Tongue (tissue), 3 donors: ENCODE measurements at places on chromosomes 1 and 21.
A peak's percentile ranks its signal among the peaks of the same experiment; 100 is the strongest.

DNA sequence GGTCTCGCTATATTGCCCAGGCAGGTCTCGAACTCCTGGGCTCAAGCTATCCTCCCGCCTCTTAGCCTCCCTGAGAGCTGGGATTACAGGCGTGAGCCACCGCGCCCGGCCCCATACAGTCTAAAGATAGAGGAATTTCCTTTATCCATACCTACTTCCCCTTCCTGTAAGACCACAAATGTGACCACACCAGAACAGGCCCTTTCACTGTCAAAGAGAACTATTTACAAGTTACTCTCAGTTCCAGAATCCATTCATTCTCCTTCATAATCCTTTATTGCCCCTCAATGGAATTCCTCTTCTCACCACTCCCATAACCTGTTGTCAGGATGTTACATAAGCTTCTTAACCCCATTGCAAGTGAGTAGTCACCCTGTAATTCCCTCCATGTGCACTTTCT is 26.3 kb upstream of the SLC5A9 start:
- no peak for DNase-seq

- DNase-seq, result no peak
Measured at GRCh38 chr21:45655124-45655523, 11.6 kb downstream of the PCBP3 start.

DNA sequence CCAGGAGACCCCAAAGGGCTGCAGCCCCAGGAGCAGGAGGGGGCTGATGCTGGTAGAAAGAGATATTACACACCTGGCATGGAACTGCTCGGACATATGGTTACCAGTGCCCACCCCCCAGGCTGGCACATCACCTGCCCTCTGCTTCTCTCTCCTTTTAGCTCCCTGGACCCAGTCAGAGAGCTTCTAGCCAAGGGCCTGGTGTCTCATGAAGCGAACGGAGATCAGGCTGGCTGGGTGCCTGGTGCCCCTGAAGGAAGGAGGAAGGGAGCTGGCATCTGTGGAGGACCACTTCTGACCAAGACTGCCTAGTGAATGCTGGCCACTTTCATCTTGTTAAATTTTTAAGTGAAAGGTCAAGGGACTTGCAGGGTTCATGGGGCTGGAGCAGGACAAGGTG is 53.1 kb downstream of the FOXO6 start:
- DNase-seq, result no peak

DNA sequence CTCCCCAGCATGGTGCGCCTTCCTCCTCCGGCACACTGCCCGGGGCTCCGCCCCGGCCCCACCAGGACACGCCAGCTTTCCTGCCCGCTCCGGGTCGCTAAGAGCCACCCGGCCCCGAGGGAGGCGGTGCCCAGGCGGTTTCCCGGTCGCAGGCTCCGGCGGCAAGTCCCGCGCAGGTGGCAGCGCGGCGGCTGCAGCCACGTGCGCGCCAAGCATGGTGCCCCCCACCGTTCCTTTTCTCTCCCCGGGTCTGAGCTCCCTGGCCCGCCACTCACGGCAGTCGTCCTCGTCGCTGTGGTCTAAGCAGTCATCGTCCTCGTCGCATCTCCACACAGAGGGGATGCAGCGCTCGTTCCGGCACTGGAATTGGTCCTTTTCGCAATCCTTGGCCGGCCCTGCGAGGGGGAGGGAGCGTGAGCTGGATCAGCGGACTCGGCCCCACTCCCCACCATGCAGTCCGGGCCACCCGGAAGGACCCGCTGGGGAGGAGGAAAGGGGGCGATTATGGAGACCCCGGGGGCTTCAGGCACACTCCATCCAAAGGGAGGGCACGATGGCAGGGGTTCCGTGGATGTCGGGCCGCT is 1.2 kb downstream of the LRP8 start:
- DNase-seq, result no peak

DNA sequence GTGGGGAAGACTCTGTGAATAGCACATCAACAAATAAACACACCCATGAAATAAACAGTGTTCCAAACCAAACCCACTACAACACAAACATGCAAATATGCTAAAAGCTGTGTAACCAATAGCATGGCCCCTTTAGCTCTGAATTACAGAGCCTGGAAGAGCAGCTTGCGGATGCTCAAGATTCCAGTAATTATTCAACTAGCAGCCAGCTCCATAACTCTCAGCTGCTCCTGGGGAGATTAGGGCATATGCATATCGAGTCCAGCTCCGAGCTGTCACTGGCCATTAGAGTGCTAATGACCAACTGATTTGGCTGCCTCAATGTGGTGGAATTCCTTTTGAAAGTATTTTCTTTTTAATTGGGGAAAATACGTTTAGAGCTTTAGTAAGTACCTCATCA is 207.1 kb downstream of the HHAT start:
- DNase-seq, result no peak

DNA sequence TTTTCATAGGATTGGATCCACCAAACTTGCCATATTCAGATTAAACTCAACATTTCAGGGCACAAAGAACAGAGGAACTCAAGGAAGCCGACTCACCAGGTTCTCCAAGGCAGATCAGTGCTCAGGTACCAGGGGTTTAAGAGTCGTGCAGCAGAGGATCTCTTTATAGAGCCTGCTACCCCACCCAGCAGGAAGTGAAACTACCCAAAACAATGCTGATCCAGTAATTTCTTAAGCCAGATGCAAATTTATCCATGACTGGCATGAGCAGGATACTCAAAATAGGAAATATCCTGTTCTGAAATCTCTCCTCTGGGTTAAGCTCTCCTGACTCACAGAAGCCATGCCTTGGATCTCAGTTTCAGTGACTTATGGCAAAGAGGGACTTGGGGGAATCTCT is at the start of gene SPRR2A:
Gene SPRR2A (minus strand): TSS at position 138 of the 400 bp plus-strand sequence. CDS start 777 bp downstream, outside the sequence.
- no peak for DNase-seq

DNA sequence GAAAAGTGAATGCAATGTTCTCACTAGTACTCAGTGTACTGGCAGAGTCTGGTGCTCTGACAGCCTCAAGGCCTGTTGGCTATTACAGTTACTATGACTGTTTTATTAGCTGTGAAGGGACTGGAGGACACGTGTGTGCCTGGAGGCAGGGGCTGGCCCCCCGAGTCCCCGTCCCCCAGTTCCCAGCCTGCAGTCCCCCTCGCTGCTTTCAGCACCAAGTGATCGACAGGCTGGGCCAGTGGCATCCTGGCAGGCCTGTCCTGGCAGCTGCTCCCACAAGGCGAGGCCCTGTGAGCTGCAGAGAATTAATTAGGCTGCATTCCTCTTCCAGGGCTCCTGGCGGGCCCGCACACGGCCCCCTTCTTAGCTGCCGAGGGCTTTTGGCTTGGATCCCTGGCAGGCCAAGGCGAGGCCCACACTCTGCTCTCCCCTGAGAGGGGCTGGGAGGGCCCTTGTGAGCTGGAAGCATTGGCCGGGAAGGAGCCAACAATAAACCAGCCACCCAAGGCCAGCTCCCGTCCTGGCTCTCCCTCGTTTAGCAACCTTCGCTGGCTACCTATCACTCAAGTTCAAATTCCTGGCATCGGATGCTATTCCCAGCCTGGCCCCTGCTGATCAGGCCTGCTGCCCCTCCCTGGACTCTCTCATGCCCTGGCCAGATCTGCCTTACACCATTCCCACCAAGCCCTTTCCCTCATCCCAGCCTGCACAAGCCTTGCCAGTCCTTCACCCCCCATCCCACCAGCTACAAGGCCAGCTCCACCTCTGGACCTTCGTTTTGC is 9.8 kb downstream of the EDN2 start:
- DNase-seq, result peak; percentile 93

DNA sequence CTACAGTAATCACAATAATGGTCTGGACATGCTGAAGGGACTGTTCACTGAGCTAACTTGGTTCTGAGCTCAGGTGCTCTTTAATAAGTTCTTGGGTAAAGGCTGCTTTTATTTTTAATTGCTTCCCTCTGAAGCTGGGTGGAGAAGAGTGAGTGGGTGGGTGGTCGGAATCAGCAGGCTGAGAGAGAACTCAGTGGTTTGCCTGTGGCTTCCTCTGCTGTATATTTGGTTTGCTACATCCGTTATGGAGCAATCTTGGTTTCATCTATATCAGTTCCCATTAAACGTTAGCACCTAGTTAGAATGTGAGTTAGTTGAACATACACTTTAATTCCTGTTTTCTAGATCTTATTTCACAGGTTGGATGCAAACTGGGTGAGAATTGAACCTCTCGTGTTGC is 23.3 kb downstream of the CNIH4 start:
- no peak for DNase-seq

DNA sequence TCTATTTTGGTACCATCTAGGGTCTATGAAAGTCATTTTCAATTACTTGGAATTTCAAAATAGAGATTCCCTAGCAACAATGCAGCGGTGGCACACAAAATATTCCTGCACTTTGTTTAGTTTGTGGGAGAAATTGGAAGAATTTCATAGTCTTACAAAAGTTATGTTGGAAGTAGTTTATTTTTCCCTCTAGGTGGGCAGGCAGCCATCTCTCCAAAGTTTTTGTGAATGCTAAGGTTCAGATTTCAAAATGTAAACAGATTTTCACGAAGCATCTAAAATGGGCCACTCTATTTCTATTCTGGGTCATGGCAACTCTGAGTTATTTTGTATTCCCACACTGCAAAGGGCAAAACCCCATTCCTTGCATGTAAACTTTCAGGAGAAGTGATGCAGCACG is 8.0 kb downstream of the SMCP start:
- DNase-seq, result peak; percentile 53

- no peak for DNase-seq
Measured at GRCh38 chr1:232968965-232969364, 18.6 kb downstream of the NTPCR start.

GRCh38 chr21:44710756-44711326 is 531 bp downstream of the TSPEAR start:
- DNase-seq, result peak; percentile 37

GRCh38 chr1:18149027-18149641 is 41.5 kb downstream of the IGSF21 start:
- DNase-seq, result no peak

GRCh38 chr1:161216945-161217712 is 2.0 kb downstream of the FCER1G start:
- no peak for DNase-seq

- DNase-seq, result no peak
Measured at GRCh38 chr1:67316180-67316902, 8.7 kb downstream of the IL12RB2 start.

GRCh38 chr1:20367626-20368025 is 77.0 kb downstream of the VWA5B1 start:
- DNase-seq, result no peak

DNA sequence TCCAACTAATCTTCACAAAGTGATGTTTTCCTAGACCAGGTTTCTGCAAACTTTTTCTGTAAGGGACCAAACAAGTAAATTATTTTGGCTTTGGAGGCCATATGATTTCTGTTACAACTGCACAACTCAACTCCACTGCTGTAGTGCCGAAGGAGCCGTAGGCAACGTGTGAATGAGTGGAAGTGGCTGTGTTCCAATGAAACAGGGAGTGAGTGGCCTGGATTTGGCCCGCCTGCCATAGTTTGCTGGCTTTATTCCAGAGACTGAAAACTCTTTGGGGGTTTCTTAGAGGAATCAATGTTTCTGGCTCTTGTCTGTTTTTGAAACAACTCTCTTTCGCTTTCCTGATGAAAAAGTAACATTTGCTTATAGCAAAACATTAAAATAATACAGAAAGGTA is 12.6 kb upstream of the ACTL8 start:
- DNase-seq, result peak; percentile 89

DNA sequence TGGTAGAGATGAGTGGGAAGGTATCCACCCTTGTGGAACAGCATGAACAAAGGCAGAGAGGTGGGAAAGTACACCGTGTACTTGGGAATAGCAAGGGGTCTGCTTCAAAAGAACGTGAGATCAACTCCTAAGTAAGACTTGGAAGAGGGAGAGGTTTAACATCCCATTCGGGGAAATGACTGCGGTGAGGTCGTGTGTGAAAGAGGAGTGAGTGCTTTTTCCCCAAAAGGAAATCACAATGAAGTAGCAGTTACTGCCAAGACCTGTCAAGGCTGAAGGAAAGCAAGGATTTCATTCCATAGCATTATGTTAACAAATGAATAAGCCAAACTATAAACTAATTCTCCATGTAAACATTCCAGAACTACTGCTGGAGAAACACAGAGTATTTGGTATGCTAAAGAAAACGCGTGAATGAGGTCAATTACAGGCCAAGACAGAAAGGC is 20.0 kb upstream of the SYDE2 start:
- peak; percentile 88 for DNase-seq

DNA sequence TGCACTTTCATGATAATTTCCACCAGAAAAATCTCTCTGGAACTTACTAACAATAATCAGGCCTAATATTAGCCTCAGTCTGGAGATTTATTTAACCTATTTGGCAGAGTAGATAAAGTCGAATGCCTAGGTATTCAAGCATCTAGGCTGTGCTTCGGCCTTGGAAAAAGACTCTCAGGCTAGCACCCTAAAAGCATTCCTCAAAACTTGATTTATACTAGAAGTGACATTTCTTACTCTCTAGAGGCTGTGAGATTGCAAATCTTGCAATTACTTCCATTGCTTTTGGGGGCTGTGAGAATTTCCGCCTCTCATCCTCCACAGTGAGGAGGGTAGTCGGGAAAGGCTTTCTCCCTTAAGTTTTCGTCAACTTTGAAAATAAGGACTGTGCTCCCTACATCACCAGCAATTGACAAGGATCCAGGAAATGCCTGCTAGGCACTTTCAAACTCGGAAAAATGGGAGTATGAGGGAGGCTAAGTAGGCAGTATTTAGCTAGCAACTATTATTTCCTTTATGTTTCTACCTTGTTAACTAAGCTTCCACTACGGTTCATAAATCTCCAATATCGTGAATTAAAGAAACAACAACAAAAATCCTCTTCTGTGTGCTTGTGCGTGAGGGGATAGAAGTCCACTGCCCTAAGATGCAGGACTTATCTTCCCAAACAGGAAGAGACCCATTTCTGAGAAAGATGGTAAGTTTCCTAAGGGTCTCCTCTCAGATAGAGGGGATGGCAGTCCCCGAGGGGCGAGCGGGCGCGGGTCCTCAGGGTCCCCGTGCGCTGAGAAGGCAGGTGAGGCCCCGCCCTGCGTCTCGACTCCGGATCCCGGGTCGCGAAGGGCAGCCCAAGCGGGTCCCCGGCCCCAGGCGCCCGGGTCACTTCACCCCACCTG is 1.1 kb upstream of the LMO4 start:
- DNase-seq, result peak; percentile 48

DNA sequence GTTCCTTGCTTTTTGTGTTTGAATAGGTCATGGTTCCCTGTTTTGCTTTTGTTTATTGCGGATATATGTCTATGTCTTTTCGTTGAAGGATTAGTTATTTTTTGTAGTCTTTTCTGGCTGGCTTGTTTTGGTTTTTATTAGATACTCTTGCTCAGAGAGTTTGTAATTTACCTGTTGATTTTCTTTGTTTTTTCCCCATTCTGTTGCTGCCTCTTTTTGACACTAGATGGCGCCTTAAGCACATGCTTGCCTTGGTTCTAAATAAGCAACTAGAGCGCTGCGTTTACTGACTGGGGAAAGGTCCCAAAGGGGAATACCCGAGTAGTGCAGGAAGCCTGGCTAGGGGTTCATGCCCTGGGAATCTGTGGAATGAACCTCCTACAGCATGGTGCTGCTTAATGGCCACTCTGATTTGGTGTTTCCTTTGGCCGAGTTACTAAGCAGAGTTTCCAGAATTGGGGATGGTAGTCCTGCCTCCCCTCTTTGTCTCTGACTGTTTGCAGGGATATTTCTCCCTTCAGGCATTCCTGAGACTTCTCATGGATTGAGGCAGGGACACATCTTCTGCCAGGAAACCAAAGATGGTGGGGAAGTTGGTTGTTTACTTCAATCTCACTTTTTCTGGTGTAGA is 143.2 kb downstream of the PTPRU start:
- no peak for DNase-seq
